ENCODE measurements at places on chromosomes 2 and 18.

GRCh38 chr2:3406501-3406900 is 27.0 kb downstream of the TRAPPC12 start:
- no peak for DNase-seq

DNA sequence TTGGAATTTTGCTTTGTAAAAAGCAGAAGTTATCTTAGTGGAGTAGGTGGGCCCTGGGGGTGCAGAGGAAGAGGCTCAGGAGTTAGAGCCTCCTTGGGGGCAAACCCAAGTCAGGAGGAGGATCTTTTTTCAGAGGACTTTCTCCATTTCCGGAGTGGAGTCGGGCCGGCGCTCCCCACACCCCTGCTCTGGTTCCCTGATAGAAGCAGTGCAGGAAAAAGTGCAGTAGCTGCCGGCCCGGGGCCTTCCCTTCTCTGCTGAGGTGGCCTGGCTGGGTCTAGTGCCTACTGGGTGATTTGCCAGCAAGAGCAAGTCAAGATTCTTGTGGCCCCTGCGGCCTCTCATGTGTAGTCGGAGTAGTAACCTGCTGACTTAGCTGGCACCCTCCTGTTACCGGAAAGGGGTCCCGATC is 124.2 kb upstream of the HS6ST1 start:
- DNase-seq, result no peak

DNA sequence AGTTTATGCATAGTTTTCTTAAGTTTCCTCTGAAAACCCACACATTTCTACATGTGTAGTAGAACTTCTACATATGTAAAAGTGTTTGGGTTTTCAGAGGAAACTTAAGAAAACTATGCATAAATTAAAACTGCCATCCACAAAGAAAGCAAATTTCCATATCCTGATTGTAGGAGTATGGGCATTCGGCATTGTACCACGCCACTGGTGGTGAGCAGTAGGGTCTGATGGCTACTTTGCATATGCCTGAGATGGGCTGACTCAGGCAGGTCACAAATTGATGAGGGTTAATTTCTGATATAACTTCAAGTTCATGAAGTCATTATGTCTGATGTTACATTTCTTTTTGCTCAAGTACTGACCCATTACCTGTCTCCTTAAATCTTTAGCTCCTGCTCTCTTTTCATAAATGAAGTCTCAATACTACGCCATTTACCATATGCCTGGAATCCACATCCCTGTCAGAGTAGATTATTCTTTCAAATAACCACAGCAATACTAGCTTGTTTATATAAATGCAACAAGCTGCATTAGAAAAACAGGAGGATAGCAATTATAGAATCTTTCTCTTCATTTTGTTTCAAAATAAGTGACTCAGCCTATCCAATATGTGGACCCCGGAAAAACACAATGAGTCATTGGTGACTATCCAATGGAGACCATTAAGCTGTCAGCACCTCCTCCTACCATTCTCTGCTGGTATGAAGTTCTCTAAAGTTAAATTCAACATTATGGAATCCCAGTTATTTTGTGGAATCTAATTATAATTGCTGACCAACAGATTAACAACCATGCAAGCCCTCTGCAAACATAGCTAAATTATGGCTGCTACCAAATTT is 355.2 kb upstream of the UBE2E3 start:
- no peak for DNase-seq

DNA sequence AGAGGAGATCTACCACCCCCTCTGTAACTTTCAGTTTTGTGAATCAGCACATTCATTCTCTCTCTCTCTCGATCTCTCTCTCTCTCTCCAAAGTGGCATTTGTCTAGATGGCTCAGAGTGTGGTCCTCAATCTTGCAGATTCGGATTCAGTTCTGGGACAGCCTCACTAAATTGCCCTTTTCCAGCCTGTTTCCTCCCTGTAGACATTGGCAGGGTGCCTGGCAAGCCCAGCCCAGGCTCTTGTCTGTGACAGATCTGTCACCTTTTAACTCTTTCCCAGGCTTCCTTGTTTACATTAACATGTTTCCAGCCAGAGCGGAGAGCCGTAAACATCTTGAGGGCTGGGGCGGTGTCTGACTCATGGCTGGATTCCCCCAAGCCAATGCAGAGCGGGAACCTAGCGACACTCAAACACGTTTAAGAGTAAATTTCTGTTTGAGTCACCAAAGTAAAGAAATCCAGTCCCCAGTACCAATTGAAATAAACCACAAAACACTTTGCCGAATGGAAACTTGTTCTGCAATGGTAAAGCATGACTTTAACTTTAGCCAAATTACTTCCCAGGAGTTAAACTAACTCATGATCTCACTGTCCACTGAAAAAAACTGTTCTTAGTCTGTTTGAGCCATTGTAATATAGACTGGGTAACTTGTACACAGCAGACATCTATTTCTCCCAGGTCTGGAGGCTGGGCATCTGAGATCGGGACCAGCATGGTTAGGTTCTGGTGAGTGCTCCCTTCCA is 6.6 kb upstream of the CYP27C1 start:
- DNase-seq, result no peak

GRCh38 chr2:111173338-111173737 is 52.6 kb downstream of the BCL2L11 start:
- no peak for DNase-seq

DNA sequence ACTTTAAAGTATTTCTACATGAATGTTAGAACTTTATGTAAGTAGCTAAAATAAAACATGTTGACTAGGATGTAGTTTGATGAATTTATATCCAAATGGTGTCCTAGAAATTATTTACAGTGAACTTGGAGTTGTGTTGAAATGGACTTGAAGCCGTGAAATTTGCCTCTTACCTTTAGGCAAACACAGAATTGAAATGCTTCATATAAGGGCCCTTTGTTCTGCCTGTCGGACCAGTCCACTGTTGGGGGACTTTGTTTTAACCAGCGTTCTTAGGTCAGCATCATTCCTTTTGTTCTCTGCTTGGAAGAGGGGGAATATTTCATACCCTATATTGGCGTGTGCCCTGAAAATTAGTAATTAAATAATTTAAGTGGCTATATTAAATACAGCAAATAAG is 18.3 kb downstream of the RAB12 start:
- no peak for DNase-seq

DNA sequence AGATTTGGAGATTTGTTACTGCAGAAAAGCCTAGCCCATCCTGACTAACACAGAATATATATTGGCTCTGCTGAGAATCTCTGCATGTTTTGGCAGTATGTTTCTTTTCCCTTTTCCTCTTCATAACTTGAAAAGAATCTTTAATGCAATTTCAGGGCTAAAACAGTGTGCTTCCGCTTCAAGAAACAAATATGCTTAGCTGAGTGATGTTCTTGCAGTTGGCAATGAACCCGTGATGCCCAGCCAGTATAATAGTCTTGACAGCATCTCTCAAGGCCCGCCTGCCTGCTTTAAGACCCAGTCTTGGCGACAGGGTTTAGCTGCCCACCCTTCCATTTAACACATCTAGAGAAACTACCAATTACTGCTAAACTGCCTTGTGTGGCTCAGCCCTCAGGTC is 184.5 kb downstream of the INO80D start:
- DNase-seq, result no peak

DNA sequence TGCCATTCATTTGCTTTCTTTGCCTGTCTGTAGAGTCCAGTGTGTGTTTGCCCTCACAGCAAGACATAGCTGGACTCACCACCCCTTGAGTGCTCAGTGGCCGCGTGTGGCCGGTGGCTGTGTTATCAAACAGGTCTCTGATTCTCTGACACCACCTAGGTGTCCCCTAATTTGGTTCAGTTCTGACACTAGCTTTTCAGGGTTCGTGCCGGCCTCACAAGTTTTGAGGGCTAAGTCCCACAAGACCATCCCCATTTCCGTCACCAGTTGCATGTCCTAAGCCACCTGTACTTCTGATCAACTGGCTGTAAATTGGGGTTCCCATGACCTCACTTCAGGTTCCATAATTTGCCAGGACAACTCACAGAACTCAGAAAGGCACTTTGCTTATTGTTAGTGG is 23.5 kb downstream of the NCK2 start:
- no peak for DNase-seq

DNA sequence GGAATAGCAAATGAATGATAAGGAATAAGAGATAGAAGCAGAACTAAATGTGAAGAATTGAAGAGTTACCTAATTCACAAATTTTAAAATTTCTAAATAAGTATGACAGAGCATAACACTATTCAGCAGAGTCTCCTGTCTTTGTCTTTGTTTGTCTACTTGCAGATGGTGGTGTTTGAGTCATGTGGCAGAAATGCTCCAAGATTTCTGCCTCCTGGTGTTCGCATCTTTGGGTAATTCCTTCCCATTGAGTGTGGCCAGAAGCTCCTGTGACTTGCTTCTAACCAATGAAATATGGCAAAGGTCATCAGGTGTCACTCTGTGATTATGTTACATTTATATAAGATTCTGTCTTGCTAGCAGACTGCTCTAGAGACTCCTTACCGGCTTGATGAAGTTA is 45.6 kb upstream of the GALNT3 start:
- DNase-seq, result no peak

GRCh38 chr2:213080969-213081617 is 70.3 kb downstream of the IKZF2 start:
- no peak for DNase-seq

DNA sequence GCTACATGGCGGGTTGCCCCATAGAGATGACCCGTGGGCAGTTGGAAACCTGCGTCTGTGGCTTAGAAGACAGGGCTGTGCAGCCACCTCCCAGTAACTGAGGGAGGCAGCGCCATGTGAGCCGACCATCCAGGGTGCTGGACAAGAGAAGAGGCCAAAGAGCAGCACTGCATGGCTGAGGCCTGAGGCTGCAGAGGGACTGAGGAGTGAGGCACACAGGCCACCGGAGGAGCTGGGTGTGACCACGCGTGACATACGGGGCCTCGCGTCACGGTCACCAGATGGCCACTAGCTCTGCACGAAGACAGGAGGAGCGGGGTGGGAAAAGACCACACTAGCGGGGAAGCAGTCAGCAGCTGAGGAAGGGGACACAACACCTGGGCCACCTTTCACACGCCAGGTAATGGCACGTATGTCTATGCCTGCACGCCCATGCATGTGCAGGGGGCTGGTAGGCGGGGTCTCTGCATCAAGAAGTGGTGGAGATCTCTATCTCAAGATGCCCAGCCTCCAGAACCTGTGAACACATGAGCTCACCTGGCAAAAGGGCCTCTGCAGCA is 61.4 kb downstream of the NDUFA10 start:
- DNase-seq, result no peak

GRCh38 chr2:24363301-24363700 is 3.0 kb upstream of the ITSN2 start:
- no peak for DNase-seq

DNA sequence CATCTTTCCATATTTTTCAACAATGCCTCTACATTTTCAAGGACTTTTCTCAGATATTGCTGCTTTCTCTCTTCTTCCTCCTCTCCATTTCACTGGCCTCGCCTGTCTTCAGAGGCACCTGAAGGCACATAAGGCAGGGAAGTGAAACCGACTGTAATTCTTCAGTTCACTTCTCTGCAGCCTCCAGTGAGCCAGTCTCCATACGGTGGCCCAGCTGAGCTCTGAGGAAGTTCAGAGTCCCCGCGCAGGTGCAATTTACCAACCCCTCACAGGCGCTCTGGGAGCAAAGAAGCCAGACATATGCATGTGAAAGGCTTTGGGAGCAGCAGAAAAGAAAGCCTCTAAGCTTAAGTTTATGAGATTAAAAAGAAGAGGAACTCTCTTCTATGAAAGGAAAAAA is 12.4 kb downstream of the KLHL14 start:
- DNase-seq, result no peak

DNA sequence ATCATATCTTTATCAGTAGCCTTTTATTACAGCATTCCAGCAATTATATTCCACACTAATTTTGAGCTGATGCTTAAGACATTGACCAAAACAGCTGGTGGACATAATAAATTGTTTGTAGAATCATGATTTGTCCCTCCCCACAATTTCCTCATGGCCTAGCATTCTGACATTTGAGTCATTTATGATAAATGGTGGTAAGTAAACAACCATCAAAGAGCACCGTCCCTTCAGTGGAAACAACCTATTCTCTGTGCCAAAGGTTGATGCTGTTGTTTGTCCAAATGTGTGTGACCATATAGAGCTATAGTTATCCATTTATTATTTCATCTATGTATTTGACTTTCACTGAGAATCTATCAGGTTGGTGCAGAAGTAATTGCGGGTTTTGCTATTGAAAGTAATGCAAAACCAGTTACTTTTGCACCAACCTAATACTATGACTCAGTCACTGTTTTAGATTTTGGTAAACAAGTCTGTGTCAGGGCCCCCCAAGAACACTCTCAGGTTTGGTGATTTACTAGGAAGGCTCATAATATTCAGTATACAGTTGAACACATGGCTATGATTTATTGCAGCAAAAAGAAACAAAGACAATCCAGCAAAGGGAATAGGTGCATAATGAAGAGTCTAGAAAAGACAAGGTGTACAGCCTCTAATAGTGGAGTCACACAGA is 608.7 kb upstream of the REG3G start:
- DNase-seq, result no peak

- no peak for DNase-seq
Measured at GRCh38 chr2:2183717-2184116, 147.4 kb downstream of the MYT1L start.

GRCh38 chr18:11994703-11995444 is 13.6 kb downstream of the IMPA2 start:
- no peak for DNase-seq

DNA sequence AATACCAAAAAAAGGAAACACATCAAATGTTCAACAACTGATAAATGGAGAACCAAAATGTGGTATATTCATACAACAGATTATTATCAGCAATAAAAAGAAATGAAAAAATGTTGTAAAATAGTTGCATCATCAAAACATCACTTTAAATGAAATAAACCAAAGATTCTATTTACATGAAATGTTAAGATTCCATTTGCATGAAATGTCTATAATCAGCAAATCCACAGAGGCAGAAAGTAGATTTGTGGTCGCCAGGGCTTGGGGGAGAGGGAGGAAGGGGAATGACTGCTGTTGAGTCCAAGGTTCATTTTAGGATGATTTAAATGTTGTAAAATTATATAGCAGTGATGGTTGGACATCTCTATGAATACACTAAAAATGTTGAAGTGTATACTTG is 181.9 kb downstream of the RTP5 start:
- DNase-seq, result no peak

DNA sequence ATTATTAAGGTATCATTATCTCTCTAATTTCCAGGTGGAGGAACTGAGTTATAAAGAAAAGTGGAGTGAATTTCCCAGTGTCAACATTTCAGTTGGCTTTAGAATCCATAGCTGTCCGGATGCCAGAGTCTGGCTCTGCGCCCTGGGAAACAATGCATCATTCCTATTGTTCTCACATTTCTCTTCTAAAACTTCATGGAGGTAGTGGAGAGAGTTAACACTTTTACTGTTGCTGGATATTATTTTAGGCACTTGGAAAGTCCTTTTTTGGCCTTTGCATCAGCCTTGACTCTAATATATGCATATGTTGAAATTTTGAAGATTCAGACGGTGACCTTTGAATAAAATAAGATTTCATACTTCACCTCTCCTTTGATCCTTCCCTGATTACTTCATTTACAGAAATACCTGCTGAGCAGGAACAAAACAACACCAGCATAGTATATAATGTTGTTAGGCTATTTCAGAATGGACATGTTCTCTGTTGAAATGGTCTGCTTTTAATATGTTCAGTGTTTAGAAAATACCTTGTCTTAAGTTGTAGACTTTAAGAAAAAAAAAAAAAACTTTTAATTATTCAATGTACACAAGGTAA is 148.8 kb downstream of the EPHA4 start:
- no peak for DNase-seq
